NCI-H510A (cell line): ENCODE measurements at places on chromosomes 7 and 10.

DNA sequence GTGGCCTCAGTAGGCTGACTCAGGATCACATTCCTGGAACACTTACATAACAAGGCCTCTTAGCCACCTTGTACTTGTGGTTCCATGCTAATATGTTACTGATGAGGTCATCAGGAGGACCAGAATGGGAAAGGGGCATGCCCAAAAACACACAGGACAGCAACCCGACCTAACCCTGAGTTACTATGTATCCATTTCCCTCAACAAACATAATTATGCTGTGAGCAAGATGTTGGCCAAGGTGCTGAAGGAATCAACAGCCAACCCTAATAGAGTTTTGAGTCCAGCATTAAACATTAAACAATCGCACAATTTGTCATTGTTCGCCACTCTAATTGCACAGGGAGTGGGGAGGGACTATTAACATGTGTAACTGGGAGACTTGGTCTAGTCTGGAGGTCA is 129.4 kb downstream of the PLPP4 start:
- DNase-seq = no peak

DNA sequence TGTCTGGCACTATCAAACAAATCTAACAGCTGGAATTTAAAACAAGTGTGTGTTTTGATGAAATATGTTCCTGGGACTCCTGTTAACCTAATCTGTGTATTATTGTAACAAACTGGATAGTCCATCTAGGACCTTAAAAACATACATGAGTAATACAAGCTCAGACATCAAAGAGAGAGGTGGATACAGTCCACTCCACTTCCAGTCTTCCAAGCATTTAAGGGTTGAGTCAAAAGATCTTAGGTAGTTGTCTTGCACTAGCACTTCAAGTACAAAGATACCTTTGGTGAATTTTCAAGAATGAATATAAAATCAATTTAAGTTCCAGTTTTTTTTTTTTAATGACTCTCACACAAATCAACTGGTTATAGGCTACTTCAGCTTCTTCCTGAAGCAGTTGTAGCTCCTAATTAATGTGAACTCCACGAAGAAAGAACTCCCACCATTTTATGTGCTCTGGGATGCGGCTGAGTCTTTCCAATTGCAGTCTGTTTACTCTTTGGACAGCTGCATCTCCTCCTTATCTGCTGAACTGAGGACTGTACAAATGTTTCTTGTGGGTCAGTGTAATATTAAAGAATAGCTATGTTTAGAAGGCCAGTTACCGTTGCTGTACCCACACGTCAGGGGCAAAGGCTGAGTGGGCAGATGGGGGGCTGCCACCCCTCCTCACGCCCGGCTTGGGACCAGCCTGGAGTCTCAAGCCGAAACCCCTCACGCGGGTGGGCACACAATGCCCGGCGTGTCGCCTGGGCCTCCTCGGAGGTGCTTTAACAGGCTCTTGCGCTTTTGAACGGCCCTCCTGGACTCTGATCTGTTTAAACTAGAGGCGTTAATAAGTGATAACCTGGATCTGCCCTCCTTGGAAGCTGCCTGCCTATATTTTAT is 2.9 kb upstream of the IGF2BP3 start:
- no peak for DNase-seq

- no peak for DNase-seq
Measured at GRCh38 chr10:16820421-16820820, 3.2 kb upstream of the RSU1 start.

GRCh38 chr7:37054624-37055241 is 330.4 kb upstream of the AOAH start:
- no peak for DNase-seq

GRCh38 chr7:111198255-111198654 is 107.3 kb downstream of the LRRN3 start:
- no peak for DNase-seq

DNA sequence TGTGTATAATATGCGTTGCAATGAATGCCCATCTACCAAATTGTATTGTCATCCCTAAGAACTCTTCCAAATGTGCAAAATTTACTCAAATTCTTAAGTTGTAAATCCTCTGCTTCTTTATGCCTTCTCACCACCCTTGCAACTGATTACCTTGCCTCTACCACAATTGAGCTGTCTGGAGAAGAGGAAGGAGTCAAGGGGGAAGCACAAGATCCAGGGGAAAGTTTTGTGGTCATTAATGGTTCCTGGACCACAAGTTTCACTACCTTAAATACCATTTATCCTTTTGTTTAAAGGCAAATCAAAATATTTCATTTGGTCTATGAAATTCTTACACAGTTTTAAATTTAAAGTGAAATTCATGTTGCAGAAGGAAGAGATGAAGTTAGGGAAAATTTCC is 16.7 kb downstream of the CRPPA start:
- no peak for DNase-seq

DNA sequence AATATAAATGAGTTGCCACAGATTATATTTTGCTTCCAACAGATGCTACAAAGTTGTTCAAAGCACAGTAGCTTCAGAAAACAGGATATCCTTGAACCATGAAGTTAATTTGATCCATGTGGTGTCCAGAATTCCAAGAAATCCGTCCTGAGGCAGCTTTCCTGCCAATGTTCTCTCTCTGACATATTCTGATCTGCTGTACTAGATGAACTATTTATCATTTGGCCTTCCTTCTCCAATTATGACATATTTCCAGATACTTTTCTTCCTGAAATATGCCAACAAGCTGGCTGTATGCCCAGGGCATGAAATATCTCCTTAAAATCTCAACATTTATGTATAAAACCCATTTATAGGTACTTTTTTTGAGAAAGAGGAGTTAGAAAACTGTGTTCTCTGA is 141.1 kb downstream of the SPAG6 start:
- DNase-seq = no peak

DNA sequence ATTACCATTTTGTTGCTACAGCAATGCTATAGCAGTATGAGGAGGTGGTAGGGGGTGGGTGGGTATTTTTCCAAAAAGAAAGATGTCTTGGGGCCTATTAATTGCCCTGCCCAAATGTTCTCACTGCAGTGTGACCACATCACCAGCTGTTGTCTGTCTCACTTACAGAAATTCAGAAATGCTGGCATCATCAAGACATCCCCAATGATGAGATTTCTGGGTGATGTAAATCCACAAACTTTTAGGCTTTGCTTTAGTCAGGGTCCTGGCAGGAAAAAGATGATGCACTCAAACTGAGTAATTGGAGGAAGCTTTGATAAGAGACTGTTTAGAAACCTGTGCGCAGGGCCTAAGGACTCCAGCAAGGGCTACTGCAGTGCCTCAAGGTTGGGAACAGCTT is 56.2 kb upstream of the OPN4 start:
- DNase-seq = no peak

- DNase-seq = no peak
Measured at GRCh38 chr10:91883549-91884444, 25.5 kb downstream of the FGFBP3 start.

DNA sequence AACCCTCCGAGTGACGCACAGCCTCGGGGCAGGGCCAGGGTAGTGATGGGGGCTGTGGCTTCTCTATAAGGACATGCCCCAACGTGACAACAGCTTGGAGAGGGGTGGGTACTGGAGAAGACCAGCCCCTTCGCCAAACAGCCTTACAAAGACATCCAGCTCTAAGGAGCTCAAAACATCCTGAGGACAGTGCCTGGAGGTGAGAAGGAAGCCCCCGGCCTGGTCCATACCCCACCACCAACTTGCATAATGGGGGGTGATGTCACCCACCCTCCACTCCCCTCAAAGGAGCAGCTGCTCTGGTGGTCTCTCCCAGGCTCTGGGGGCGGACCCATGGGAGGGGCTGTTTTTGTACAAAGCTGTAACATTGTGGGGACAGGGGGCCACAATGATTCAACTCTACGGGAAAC is 15.1 kb downstream of the PRSS2 start:
- DNase-seq = no peak

DNA sequence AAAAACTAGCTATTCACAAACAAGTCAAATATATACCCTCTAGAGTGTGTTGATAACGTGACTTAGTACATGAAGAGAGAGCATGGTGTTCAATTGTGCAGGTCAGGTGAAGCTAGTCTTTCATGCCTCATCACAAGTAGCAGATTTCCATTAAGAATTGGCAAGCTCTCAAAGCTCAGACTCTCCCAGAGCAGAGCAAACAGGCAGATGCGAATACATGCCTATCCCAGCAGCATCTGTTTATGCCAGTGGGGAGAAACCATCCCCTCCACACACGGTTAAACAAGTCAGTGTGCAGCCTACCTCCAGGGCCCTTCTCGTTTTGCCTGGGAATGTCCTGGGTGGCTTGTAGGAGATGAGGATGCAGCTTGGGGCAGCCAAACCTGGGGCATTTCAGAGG is 532.5 kb upstream of the C7orf33 start:
- DNase-seq = peak; percentile 48

GRCh38 chr7:103640031-103640779 is 194.2 kb upstream of the SLC26A5 start:
- DNase-seq = no peak

GRCh38 chr10:803041-803741 is 113.7 kb upstream of the DIP2C start:
- no peak for DNase-seq

DNA sequence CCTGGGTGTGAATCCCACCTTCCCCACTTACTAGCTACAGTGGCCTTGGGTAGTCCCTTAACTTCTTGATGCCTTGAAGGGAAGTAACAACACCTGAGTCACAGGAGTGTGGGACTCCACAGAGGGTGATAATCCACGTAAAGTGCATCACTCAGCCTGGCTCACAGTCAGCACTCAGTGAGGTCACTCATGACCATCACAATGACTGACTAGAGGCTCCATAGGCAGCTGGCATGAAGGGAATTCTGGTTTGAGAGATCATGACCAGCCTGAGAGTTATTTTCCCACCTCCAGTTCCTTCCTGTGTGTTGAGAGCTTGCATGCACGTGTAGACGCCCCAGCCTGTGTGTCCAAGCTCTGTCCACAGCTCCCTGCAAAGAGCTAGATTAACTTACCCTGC is 34.8 kb downstream of the NEUROG3 start:
- DNase-seq = no peak

GRCh38 chr10:105643660-105644059 is 1002.6 kb downstream of the SORCS3 start:
- DNase-seq = no peak

- peak; percentile 28 for DNase-seq
Measured at GRCh38 chr7:14836571-14837189, 65.9 kb downstream of the DGKB start.

- no peak for DNase-seq
Measured at GRCh38 chr10:99487125-99487807, 45.5 kb upstream of the NKX2-3 start.

GRCh38 chr7:106767498-106768323 is 97.4 kb upstream of the PIK3CG start:
- no peak for DNase-seq

- DNase-seq = no peak
Measured at GRCh38 chr7:49597805-49598204, 175.6 kb upstream of the VWC2 start.

DNA sequence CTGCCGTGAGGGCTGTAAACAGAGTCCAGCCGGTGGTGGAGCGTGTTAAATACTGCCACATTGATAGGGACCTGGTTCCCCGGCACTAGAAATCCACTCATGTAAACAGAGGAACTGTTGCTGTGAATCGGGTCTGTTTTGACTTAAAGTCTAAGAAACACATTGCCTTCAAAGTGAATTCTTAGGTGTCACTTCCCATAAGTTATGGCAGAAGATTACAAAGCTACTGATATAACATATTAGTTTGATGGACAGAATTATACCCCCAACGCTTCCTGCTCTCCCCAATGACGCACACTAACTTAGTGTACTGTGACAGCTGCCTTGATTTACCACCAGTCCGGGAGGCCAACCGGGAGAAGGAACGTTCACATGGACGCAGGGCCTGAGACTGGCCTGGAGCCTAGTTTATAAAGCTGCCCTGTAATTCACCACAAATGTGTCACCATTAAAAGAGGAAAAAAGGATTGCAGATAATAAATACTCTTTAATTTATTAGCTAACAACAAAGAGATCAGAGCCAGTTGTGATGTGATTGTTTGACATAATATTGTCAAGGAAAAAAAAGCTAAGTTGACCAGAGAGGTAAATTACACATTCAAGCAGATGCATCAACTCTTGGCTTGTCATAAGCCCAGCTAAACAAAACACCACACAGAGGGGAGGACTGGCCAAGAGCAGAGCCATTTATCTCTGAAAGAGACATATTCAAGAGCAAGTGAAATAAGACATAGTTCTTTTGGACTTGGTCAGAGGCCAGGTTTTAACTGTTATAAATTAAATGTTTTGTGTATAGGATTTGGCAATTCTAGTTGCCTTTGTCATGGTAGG is 820.6 kb downstream of the LRMDA start:
- no peak for DNase-seq

DNA sequence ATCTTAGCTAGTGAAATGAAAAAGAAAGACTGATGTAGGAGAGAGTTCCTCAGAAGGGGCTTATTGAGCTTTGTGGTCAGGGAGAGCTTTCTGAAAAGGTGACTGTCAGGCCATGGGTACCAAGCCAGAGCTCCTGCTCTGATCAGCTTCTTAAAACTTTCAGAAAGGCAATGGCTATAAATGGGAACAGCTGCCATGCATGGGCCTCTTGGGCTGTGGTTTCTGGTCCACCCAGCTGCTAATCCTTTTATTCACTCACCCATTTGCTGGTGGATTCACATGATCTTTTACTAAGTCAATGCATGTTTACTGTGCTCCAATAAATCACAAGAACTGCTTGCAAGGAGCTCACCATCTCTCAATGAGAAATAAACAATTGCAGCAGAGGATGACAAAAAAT is 60.1 kb upstream of the ZPBP start:
- DNase-seq = no peak

- peak; percentile 18 for DNase-seq
Measured at GRCh38 chr7:139118805-139119485, 9.4 kb upstream of the ZC3HAV1 start.

- DNase-seq = no peak
Measured at GRCh38 chr7:99024066-99024465, 119.8 kb downstream of the SMURF1 start.

DNA sequence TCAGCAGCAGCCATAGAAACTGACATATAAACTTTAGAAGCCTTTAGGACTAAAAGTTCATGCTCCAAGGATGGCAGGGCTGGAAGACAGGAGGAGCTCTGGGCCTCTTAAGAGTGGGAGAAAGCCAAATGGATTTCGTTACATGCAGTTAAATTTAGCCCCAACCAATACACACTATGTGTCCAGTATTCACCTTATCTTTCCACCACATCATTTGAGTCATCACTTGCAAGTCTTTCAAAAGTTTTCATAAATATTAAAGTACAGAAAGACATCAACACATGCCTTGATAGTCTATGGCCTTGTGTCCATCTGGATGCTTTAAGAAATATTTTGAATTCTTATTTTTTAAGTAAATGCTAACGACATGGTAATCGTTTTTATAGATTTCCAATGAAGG is 392.4 kb upstream of the LRRN3 start:
- DNase-seq = no peak

DNA sequence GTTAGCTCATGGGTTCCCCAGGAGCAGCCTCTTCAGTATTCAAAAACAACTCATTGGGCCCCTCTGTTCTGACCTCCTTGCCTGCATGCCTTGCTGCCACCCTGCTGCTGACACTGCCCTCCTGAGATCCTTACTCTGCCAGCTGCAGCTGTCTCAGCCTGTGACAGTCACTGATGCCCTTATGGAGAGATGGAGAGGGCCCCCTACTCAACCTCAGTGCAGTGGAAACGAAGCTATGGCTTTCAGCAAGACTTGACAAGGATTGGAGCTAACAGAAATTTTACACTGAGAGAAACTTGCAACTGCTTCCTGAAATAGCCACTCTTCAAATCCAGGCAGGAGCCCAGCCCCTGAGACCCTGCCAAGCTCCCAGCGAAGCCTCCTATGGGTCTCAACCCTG is 678.3 kb upstream of the C7orf33 start:
- no peak for DNase-seq

- no peak for DNase-seq
Measured at GRCh38 chr7:133940368-133940767, 186.8 kb upstream of the LRGUK start.
